ENCODE measurements at places on chromosomes 2 and 18. TPM values are rescaled to one million over a fixed set of nuclear protein-coding genes. Genes with fewer than 3 reads are reported as not detected.

Gene TEKT4
- not detected for total RNA-seq

Gene ALK
- total RNA-seq = 0.16 TPM

Gene CYP27C1
- total RNA-seq = not detected

Gene PAX8
- total RNA-seq = 0.35 TPM
